ENCODE measurements at places on chromosomes 3 and 15.

GRCh38 chr3:154071146-154071545, 50.0 kb upstream of the ARHGEF26 start:
- no peak for DNase-seq

GRCh38 chr3:186691676-186692075, 25.5 kb upstream of the KNG1 start:
- DNase-seq, result no peak

- DNase-seq, result no peak
Observed at GRCh38 chr3:188559072-188559429, 405.1 kb downstream of the LPP start.

DNA sequence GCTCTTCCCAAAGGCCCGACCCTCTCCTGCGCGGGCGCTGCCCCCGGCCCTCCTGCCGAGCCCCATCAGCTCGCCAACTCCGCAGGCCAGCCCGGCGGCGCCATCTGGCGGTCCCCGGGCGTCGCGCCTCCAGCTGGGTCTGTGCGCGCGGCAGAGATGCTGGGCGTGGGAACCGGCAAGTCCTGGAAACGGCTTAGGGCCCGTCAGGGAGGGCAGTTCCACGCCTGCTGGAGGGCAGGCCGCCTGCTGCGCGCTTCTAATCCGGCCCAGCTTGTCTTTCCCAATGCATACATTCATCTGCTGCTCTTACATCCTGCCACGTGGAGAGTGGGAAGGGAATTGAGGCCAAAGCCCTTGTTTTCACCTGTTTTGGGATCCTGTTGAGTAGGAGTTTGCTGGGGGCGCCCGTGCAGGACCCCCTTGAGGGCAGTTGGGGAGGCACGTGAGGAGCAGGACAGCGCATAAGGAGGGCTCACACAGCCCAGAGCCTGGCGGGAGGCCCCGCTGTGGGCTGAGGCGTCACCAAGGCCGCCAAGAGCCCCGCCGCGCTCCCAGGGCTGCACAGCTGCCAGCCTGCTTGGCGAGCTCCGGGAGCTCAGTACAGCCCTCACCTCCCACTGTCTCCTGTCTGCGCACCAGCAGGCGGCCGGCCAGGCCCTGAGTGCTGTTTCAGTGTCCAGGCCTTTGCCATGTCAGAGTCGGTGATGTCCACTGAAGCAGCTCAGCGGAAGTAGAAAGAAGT, 165.6 kb downstream of the NSMCE3 start:
- DNase-seq, result peak; percentile 51
